Stimulated activated CD4-positive, alpha-beta T cell treated with anti-CD3 and anti-CD28 coated beads, Interleukin-4, amount 100 ng/mL, for 48 hours (primary cell): ENCODE measurements at places on chromosomes 5 and 9.

DNA sequence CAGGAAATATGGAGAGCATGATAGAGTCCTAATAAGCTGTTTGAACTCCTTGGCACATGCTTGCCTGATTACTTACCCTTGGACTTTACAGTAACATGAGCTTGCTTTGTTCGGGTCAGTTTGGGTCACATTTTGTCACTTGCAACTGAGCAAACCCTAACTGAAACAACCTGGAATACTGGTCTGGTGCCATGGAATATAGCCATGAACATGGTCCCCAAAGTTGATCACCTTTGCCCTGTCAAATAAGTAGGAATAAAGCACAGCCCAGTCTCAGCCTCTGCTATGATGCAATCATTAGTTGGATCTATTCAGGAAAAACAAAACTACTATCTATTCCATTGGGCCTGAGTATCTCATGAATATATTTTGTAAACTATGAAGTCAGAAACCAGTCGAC, 18.2 kb downstream of the CDO1 start:
- DNase-seq, result no peak

DNA sequence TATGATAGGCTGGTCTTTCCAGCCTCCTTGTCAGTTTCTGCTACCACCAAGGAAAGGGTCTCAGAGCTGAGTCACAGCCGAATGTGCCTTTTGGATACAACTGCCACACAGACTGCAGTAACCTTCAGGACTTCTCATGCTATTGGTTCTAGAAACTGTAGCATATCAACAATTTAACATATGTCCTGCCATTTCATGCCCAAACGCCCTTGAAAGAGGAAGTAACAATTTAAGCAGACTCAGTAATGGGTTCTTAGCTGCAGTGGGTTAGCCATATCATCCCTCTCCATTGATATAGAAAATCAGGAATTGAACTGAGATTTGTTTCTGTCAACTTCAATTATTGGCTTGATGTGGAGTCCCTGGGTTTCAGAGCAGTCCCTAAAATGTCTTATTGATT, 4.1 kb upstream of the CLK4 start:
- DNase-seq, result no peak

- no peak for DNase-seq
These were observed 76.6 kb downstream of the OTULIN start for GRCh38 chr5:14741131-14741530.

GRCh38 chr5:113615708-113616107, 102.2 kb downstream of the YTHDC2 start:
- no peak for DNase-seq

GRCh38 chr5:119418606-119419100, 33.6 kb upstream of the HSD17B4 start:
- no peak for DNase-seq

DNA sequence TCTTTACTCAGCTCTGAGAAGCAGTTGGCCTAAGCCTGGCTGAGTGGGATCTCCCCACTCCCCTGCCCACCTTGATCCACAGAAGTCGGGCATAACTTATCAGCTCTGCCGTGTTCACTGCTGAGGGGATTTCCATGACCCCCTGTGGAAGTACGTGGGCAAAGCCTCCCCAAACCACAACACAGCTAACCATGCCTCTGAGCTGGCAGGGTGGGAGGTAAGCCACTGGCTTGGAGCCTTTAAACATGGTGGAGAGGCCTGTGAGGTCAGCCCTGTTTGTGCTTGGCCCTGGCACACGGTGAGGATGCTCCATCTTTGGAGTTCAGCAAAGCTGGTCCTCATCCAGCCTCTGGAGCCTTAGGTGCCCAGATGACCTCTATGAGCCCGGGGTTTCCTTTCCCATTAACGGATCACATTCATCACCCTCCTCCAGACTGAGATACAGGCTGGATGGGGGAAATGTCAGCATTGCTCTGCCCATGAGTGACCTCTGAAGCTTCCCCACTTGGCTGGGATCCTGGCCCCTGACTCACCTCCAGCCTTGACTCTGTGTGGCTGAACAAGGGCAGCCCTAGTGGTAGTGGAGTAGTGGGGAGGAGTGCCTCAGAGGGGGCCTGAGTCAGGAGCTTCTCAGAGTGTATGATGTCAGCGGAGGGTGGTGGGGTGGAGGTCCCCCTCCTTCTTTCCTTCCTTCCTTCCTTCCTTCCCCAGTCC, 6.2 kb downstream of the PDLIM4 start:
- DNase-seq, result no peak

DNA sequence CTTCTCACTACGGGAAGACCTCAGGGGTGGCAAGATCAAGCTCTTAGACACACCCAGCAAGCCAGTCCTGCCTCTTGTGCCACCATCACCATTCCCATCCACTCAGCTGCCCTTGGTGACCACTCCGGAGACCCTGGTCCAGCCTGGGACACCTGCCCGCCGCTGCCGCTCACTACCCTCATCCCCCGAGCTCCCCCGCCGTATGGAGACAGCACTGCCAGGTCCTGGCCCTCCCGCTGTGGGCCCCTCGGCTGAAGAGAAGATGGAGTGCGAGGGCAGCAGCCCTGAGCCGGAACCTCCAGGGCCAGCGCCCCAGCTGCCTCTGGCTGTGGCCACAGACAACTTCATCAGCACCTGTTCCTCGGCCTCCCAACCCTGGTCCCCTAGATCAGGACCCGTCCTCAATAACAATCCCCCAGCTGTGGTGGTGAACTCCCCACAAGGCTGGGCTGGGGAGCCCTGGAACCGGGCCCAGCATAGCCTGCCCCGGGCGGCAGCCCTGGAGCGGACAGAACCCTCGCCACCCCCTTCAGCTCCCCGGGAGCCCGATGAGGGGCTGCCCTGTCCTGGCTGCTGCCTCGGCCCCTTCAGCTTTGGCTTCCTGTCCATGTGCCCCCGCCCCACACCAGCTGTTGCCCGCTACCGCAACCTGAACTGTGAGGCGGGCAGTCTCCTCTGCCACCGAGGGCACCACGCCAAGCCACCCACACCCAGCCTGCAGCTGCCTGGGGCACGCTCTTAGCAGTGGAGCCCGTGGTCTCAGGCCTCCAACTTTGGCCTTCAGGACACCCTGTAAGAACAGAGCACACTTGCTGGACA, 4.1 kb downstream of the TESK1 start:
- no peak for DNase-seq

- DNase-seq, result no peak
These were observed 21.0 kb upstream of the FOXE1 start for GRCh38 chr9:97831843-97832636.

DNA sequence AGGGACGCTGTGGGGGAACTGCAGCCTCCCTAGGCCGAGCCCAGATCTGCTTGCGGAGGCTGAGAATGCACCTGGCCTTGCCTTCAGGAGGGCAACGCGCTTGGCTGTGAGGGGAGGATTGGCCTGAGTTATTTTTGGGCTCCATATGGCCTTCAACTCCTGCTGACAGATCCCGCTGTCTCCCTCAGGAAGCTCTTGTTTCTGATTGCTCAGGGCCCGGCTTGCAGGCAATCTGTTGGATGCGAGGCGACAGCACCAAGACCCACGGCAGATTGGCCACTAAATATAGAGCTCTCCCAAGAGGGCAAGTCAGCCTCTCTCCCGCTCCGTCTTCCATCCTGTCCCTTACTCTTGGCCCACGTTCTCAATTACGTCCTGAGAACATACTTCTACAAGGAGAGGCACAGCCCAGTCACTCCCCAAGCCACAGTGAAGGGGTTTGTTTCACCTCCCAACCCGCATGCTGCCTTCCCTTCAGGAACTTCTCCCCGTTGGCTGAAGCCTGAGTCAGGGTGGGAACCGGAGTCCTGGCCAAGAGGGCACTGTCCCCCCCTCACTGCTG, 53.6 kb downstream of the RASGEF1C start:
- DNase-seq, result no peak

- DNase-seq, result no peak
These were observed 14.9 kb upstream of the SLC6A3 start for GRCh38 chr5:1460054-1460682.

- DNase-seq, result no peak
These were observed 2039.1 kb upstream of the CDH9 start for GRCh38 chr5:29077451-29077850.

GRCh38 chr5:167307042-167307441, 984.4 kb upstream of the WWC1 start:
- DNase-seq, result no peak

DNA sequence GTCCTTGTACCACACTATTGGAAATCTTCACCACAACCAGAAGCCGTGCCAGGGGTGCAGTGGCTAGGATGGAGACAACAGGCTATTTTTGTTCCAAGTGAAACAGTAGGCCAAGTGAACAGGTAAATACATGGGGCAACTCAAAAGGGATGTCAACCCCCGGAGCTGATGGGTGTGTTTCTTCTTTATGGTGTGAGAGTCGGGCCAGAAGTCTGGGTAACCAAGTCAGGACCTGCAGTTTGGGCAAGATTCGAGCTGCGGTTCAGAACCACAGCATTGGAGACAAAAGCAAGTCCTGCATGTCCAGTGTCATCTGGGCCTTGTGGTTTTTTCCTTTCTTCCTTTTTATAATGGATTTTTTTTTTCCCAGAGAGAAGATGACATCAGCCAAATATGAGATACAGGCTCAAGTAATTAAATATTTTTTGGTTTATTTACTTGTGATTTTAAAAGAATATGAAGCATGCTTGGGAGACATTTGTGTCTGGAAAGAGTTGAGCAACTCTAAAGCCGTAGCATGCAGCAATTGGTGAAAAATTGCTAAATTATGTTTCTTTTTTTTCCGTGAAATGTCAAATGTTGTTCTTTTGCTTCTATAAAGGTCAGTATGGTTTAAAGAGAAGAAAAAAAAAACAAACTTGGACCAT, 261.6 kb downstream of the ARRDC3 start:
- DNase-seq, result no peak

- no peak for DNase-seq
These were observed 964.9 kb downstream of the MAT2B start for GRCh38 chr5:164470312-164470711.

- no peak for DNase-seq
These were observed 86.7 kb downstream of the SLC44A1 start for GRCh38 chr9:105331160-105331559.

- DNase-seq, result no peak
These were observed 9.0 kb downstream of the C5orf63 start for GRCh38 chr5:127064253-127064840.

GRCh38 chr9:79390077-79390698, 181.6 kb upstream of the TLE4 start:
- no peak for DNase-seq

DNA sequence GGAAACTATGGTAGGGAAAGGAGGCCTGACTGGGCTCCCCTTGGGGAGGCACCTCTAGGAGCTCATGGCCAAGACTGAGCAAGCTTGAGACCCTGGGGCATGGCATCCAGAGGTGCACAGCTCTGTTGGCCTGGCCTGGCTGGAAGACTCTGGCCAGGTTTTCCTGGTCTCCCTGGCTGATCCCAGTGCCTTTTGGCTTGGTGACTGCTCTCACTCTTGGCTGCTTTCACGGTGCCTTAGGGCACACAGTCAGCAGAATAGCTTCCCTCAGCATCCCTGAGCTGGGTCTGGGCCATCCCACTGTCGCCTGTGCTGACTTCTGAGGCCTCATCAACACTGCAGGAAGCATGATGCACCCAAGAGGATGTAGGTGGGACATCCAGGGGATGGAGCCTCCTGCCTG, 13.4 kb upstream of the DELE1 start:
- no peak for DNase-seq

DNA sequence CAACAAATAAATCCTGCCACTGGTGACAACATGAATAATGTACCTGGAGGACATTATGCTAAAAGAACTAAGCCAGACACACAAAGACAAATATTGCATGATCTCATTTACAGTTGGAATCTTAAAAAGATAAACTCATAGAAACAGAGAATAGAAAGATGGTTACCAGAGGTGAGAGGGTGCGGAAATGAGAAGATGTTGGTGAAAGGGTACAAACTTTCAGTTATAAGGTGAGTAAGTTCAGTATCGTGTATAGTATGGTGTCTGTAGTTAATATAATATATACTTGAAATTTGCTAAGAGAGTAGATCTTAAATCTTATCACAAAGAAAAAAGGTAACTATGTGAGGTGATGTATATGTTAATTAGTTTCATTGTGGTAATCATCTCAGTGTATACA, 63.3 kb downstream of the PRRC1 start:
- DNase-seq, result no peak

DNA sequence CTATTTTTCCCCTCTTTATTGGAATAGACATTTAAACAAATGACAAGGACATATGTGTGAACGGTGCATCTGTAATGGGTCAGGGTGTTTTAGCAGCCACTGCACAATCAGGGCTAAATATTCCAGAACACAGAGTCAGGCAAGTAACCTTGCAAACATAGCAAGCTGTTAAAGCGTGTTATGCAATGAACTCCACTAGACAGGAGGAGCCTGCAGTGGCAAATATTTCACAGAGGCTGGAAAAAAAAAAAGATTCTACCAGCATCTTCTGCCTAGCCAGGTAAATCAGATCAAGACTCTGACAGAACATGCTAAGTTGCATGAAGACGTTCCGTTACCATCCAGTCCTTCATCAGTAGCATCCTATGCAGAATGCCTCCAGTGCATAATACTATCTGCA, 171.8 kb downstream of the SEMA5A start:
- DNase-seq, result no peak

- DNase-seq, result no peak
These were observed 30.7 kb upstream of the SRP19 start for GRCh38 chr5:112830378-112830777.

- DNase-seq, result no peak
These were observed 184.3 kb upstream of the IRX1 start for GRCh38 chr5:3411363-3411762.
